ENCODE measurements at places on chromosomes 2 and 18.

- DNase-seq = no peak
Measured at GRCh38 chr2:193428336-193428818, 1233.6 kb upstream of the TMEFF2 start.

- no peak for DNase-seq
Measured at GRCh38 chr2:36823862-36824261, 127.4 kb downstream of the VIT start.

DNA sequence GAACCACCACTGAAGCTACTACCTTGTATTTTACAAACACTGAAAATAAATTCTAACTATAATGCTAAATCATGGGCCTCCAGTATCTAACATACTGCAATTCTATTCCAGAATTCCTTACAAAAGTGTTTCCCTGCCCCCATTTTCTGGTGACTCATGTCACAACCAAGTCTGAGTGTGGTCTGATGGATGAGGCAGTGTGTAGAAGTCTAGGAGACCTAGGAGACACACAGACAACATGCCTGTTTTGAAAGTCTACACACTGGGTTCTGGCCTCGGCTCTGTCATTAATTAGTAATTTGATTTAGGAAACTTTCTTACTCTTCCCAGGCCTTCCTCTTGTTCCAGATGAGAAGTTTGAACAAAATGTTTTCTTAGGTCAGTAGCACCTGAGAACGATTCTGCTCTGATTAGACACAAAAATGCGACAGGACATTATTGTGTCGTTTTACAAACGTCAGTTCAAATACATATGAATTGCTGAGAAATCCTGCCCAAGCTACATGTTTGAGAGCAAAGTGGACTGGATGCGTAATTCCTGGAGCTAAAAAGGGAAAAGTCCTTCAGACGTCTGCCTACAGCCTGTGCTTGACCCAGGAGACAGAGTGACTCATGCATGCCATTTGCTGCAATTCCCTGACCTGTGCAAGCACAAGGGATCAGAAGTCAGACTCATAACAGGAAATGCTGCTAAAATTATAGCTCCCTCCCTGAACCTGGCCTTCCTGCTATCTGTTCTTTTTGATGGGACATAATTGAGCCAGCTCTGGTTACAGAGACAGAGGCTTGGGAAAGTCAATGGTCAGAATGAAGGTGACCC lies 494.4 kb downstream of the SOX11 start:
- DNase-seq = no peak

DNA sequence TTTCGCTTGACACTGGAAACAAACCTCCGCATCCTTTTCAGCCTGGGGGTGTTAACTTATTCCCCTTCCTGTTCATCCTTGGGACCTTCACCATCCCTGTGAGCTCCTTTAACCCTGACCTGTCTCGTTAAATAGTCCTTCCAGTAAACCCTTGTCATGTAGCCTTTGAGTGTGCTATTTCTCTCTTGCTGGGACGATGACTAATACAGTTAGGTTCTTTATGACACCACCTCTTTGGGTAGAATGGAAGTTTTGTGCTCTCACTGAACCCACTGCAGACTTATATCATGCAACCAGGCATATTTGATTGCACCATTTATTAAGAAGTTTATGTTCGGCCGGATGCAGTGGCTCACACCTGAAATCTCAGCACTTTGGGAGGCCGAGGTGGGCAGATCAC lies 40.5 kb upstream of the GAREM1 start:
- DNase-seq = no peak

- DNase-seq = no peak
Measured at GRCh38 chr2:208280933-208281332, 14.9 kb downstream of the PIKFYVE start.

DNA sequence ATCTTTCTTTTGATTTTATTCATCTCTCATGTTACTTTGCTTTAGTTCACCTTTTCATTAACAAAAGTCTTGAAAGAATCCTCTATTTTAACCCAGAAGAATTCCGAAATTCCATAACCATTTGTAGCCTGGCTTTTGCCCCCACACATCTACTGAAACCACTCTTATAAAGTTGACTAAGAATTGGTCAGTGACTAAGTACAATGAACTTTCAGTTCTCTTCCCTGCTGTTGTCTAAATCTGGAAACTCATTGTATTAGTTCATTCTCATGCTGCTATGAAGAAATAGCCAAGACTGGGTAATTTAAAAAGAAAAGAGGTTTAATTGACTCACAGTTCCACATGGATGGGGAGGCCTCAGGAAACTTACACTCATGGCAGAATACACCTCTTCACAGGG lies 49.9 kb upstream of the PNPT1 start:
- DNase-seq = no peak

- no peak for DNase-seq
Measured at GRCh38 chr2:33488715-33489540, 12.5 kb downstream of the RASGRP3 start.

DNA sequence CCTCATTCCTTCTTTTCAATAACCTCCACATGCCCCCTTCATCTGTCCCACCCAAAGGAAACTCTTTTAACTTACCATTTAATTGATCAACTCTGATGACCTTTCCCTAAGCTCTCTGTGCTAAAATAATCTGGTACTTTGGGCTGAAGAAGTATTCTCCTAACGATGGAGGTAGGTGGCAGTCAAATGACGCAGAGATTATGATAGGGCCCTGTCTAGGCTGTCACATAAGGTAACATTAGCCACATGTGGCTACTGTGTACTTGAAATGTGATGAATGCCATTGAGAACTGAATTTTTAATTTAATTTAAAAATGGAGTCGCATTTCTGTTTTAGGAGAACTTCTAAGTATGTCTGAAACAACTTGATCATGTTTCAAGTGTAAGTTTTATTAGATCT lies 140.5 kb upstream of the TNP1 start:
- no peak for DNase-seq

DNA sequence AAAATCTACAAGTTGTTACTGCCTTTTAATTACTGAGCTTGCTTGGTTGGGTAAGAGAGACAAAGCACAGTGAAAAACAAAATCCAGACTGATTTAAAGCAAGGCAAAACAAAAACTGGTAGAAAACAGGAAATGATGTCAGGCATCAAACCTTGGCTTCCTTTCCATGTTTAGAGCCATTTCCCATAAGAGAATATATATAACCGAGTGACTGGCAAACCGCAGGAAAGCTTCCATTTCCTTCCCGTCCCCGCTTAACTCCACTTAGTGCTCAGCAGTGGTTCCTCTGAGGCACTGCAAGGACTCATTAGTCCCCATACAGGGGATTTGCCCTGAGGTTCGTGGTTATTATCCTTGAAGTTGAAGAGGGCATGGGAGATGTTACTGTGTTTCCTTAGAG lies 446.3 kb downstream of the LPIN1 start:
- DNase-seq = no peak

GRCh38 chr2:219447242-219448098 lies 12.8 kb downstream of the SPEG start:
- no peak for DNase-seq

DNA sequence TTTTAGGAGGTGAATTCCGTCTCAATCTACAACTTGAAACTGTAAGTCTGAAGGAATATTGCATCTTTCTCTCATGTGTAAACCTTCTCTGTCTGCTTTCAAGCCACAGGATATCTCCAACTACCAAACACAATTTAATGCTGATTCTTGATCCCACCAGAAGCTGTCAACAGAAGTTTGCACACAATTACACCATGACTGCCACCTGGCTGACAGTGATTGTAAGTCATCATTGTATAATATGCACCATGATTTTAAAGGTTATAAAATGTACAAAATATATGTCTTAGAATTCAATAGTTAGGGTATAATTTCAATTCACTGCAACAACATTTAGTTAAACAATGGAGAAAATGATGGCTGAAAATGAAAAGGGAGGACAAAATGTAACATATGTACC lies 18.4 kb downstream of the PREPL start:
- no peak for DNase-seq

- no peak for DNase-seq
Measured at GRCh38 chr2:5250482-5250881, 441.7 kb upstream of the SOX11 start.

DNA sequence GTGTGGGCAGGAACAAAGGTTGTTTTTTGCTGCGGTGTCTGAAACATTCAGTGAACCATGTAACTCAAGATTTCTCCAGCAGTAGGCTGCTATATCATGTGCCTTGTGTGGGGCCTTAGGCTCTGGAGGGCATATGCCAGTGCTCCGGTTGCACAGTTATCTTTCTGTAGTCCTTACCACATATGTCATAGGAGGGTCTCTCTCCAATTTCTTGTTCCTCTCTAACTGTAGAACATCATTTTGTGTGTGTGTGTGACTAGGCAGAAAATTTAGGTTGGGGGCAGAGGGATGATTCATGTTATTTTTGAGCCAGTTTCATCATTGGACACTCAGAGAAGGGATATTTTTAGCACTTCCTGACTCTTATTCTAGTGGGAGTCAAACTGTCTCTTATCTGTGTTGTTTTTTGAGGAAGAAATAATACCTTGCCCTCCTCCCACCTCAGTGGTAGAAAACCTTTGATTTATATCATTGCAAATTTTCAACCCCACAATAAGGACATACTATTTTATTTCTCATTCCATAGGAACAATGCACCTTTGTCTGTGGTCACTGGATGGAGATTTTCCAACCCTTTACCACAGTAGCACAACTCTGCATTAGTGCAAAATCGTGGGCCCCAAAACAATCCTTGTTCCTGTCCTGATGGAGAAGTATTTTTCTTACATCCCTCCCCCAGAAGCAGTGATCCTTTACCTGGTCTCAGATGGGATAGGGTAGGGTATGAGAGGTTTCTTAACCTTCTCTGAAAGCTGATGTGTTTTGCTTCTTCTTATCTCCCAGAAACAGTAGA lies 113.9 kb downstream of the CCDC74A start:
- DNase-seq = no peak

- peak; percentile 98 for DNase-seq
Measured at GRCh38 chr2:27050996-27051901, at the start of gene AGBL5. TSS of gene AGBL5 (plus strand) at chr2:27051668. CDS start at chr2:27052959, 1,291 bp downstream.

GRCh38 chr2:54859997-54860701 lies 136.7 kb downstream of the EML6 start:
- DNase-seq = no peak

- no peak for DNase-seq
Measured at GRCh38 chr2:1752751-1753150, 8.4 kb upstream of the PXDN start.

GRCh38 chr2:79271456-79271855 lies 111.9 kb upstream of the REG3A start:
- DNase-seq = no peak

DNA sequence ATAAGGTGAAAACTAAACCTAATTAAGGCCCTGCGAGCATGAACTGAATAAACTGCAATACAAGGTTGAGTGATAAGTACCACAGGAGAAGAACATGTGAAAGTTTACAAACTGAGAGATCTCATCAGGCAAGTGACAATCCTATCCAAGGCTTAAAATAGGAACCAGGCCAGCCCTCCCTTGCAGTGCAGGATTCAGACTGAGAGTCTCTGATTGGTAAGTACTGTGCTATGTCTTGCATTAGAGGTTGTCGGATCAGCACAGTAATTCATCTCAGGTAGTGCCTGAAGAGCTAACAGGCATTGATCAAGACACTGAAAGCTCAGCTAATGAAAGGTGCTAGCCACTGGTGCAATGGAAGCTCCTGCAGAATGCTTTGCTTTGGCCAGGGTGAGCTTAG lies 801.7 kb upstream of the ID2 start:
- DNase-seq = no peak

- no peak for DNase-seq
Measured at GRCh38 chr2:69124343-69124742, 111.4 kb downstream of the ANTXR1 start.

GRCh38 chr2:20188851-20189250 lies 36.1 kb downstream of the SDC1 start:
- DNase-seq = no peak

Data from activated T-cell treated with anti-CD3 and anti-CD28 coated beads, Interleukin-2, amount 50 U/mL, for 48 hours (primary cell).